ENCODE measurements at places on chromosomes 5 and 9.

GRCh38 chr5:33153372-33153771 is 287.4 kb upstream of the TARS1 start:
- no peak for DNase-seq

GRCh38 chr5:61788548-61788947 is 456.5 kb downstream of the ZSWIM6 start:
- DNase-seq = no peak

GRCh38 chr9:116178481-116179211 is 25.1 kb downstream of the PAPPA start:
- DNase-seq = no peak

DNA sequence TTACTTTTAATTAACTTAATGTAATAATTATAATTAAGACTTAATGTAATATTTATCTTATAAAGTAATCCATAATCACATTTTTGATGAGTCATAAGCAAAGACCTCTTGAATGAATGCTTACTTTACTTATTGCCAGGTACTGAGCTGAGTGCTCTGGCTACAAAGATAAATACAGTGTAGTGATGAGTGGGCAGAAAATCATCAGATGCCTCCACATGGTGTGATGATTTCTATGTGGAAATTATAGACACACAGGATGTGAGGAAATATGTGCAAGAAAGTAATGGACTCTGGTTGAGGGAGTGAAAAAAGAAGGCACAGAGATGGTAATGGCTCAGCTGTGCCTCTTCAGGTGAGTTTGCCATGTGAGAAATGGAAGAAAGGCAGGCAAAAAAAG is 422.6 kb upstream of the CD180 start:
- DNase-seq = no peak

- no peak for DNase-seq
Measured at GRCh38 chr5:178257650-178258049, 25.0 kb upstream of the PHYKPL start.

- peak; percentile 75 for DNase-seq
Measured at GRCh38 chr5:132293992-132294727, at the start of gene SLC22A4. Gene SLC22A4, plus strand, starts transcription at chr5:132294394. Its CDS starts 223 bp downstream, at chr5:132294617.

GRCh38 chr5:132102101-132102701 is 28.6 kb downstream of the CSF2 start:
- DNase-seq = no peak

- no peak for DNase-seq
Measured at GRCh38 chr9:124006448-124007361, 4.9 kb upstream of the LHX2 start.

GRCh38 chr9:128987805-128988204 is 40.3 kb downstream of the NUP188 start:
- DNase-seq = no peak

GRCh38 chr5:81303563-81303962 is 2.2 kb downstream of the ZCCHC9 start:
- DNase-seq = no peak

GRCh38 chr5:133273661-133274596 is 222.1 kb downstream of the HSPA4 start:
- DNase-seq = no peak

GRCh38 chr5:170145462-170145861 is 39.8 kb downstream of the FOXI1 start:
- DNase-seq = peak; percentile 5

GRCh38 chr5:156339139-156339841 is 12.3 kb downstream of the SGCD start:
- DNase-seq = no peak

- DNase-seq = no peak
Measured at GRCh38 chr9:120413121-120414048, 166.6 kb downstream of the CDK5RAP2 start.

DNA sequence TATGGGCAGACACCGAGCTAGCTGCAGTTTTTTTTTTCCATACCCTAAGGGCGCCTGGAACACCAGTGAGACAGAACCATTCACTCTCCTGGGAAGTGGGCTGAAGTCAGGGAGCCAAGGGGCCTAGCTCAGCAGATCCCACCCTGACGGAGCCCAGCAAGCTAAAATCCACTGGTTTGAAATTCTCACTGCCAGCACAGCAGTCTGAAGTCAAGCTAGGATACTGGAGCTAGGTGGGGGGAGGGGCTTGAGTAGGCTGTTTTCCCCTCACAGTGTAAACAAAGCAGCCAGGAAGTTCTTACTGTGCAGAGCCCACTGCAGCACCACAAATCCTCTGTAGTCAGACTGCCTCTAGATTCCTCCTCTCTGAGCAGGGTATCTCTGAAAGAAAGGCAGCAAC is 151.7 kb upstream of the HCN1 start:
- DNase-seq = no peak

DNA sequence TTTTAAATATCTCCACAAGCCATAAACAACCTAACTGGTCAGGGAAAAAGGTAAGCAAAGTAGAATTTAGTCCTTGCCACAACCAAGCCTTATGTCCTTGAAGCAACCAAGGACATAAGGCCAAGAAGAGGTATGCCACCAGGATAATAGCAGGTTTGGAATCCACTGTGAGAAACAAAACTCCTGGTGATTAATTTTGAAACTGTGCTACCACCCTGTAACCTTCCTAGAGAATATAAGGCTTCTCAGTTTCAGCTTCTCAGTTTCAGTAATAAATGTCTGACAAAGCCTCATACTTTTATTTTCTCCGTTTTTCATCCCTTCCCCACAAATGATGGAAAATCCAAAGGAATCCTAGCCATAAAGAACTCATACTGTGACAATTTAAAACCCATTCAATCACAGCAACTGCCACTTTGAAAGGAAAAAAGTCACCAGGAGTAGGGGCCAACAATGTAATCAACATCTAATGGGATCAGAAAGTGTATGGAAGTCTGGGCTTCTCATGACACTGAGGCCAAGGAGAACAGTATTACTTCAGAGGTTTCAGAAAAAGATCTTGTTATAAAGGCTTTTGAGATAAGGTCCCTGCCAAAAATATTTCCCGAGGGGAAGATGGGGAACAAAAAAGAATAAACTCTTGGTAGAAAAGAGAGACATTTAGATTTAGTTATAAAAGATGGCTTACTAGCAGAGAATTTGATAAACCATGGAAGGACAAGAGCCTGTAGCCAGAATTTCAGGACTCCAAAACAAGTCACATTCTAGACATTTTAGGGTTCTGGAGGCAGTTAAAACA is 189.2 kb downstream of the TSSK1B start:
- DNase-seq = no peak

GRCh38 chr9:95063300-95063699 is 254.2 kb downstream of the FANCC start:
- no peak for DNase-seq

- DNase-seq = no peak
Measured at GRCh38 chr9:126856326-126856877, 4.0 kb upstream of the ZBTB34 start.

- no peak for DNase-seq
Measured at GRCh38 chr9:114164191-114164794, 9.0 kb downstream of the COL27A1 start.

- no peak for DNase-seq
Measured at GRCh38 chr5:123001808-123002207, 34.7 kb downstream of the PPIC start.

- no peak for DNase-seq
Measured at GRCh38 chr9:80968611-80969010, 720.7 kb downstream of the TLE1 start.

GRCh38 chr9:108634204-108634603 is 221.6 kb downstream of the ACTL7B start:
- DNase-seq = no peak

DNA sequence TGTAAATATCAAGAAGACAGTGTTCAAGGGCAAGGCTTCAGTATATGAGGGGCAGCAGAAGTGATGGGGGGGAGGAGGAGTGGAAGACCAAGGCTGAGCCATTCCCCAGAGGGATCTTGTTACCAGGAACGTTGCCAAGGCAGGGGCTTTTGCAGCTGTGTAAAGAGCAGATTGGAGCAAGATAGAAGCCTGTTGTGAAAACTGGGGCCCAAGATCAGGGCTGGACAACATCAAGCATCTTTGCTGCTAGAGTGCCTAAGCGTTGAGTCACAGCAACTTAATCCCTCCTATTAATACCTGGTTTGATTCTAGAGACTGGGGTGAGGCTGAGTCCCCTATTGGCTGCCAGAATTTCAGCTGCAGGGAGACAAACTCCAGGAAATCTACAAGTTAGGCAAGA is 18.4 kb upstream of the ERCC6L2 start:
- no peak for DNase-seq

GRCh38 chr5:159410480-159410879 is 80.2 kb upstream of the IL12B start:
- no peak for DNase-seq

DNA sequence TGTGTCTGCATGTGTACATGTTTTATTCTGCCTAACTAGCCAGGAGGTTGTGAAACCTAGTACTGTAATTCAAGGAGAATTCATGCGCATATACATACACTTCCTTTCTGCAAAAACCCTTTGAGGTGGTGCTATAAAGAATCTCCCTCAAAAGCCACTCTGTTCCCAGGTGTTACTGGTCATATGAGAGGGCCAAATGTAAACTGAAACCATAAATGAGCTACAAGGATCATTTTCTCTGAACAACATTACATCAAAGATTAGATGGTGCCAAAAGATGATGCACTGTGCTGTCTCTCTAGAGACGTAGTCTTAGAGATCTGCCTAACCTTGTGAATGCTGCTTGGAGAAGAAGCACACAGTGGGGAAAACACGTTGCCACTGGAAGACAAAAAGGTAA is 15.7 kb downstream of the NREP start:
- DNase-seq = peak; percentile 92

DNA sequence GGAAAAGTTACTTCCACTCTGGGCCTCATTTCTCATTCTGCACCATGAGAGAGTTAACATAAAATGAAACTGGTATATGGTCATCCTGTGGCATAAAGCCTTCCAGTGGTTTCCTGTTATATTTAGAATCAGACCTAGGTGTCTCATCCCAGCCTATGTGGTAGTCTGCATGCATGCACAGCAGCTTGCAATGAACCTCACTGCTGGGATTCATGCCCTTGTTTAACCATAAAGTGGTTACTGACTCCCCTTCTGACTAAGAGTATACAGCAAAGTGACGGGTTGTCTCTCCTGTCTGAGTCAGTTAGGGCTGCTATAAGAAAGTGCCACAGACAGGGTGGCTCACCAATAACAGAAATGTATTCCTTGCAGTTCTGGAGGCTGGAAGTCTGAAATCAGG is 14.7 kb upstream of the TDRD7 start:
- DNase-seq = no peak

DNA sequence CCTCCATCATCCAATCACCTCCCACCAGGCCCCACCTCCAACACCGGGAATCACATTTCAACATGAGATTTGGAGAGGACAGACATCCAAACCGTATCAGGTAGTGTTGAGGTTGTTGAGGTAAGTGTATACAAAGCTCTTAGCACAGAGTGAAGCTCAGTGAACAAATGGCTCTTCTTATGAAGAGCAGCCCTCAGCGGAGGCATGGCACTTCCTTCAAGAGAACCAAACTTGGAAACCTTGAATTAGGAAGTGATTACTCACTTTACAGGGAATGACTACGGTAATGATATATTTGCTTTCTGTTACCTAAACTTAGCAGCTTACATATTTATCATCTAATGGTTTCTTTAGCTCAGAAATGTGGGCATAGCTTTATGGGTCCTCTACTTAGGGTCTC is 92.8 kb downstream of the IQGAP2 start:
- DNase-seq = no peak

DNA sequence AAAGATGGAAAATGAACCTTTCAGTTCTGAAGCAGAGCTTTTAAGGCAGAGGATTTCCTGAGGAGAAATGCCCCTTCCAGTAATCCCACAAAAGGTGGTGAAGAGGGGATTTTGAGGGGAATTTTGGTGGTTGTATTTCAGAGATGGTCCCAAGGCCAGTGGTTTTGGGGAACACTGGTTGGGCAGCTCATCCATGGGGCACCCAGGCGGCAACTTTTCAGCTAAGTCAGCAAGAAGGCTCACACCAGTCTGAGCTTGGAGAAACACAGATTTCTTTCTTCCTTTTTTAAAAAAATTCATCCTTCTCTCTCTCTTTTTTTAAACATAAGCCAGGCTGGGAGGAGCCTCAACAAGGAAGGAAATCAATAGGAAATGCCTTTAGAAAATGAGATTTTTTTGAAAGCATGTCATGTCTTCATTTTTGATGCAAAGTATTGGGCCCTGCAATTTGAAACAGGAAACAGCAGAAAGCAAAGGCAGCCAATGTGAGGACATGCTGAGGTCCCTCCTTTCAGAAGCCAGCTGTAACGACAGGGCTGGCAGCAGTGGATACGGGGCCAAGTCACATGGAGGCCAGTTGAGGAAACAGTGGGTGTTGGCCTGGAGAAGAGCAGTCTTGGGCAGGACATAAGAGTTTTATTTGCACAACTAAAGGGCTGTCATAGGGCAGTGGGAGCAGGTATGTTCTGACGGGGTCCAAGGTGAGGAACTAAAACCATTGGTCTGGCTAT is 155.3 kb upstream of the KLF4 start:
- DNase-seq = no peak

- no peak for DNase-seq
Measured at GRCh38 chr5:148970876-148971275, 92.0 kb downstream of the SH3TC2 start.

DNA sequence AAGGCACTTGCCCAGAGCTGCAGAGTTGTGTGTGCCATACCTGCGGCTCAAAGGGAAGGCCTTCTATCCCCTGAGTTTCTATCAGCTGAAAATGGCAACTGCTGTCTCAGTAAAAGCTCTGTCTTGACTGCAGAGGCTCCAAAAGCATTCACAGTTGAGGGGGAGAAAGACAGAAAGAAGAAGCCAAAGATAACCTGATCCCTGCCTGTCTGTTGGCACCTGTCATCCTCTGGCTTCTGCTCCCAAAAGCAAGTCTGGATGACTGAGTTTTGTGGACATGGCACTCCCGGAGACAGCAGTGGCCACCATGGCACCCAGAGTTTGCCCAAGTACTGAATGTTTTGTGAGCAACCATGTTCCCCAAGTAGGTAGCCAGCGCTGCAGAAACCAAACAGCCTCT is 176.6 kb downstream of the NR3C1 start:
- DNase-seq = no peak

DNA sequence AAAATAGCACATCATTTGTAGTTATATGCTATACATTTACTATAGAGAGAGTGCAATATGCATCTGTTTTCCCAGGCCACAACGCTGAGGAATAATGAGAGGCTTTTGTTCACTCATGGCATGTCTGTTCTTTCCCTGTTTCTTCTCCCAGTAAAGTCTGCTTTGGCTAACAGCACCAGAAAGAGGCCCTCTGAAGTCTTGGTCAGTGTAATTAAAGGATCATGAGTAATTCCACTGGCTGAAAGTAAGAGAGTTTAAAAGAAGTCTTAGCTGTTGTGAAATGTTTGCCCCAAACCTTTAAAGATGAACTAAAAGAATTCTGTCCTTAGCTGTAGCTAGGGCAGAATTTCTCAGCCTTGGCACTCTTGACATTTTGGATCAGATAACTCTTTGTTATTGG is 228.8 kb downstream of the TLE4 start:
- no peak for DNase-seq

All from Jurkat, Clone E6-1 (cell line).